ENCODE measurements at places on chromosomes 11 and 22.
A peak's percentile ranks its signal among the peaks of the same experiment; 100 is the strongest.

DNA sequence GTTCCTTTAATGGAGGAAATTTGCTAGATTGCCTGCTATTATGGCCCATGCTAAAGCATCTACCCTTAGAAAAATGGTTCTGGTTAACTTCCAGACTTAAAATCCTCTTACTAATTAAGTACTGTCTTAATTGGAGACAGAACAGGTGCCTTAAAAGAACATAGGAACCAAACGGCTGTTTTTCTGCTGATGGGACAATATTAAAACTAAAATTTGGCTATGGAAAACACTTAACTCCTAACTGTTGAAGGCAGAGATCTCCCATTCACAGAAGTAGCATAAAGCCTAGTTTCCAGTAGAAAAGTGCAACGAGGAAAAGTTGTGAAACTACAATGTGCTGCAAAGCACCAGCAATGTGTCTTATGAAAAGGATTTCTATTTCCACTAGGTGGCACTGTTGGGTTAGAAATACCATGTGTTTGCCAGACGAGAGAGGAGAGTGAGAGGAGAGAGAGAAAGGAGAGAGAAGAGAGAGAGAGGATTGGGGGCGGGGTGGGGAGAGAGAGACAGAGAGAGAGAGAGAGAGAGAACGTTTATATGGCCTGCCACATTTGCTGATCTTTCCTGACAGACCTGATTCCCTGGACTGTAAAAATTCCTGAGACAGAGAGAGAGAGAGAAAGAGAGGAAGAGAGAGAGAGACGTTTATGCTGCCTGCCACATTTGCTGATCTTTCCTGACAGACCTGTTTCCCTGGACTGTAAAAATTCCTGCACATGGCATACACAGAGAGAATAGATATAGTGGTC lies 51.5 kb downstream of the FAM181B start:
- peak; percentile 39 for DNase-seq

- no peak for DNase-seq
Measured at GRCh38 chr22:25219948-25220442, 556 bp downstream of the CRYBB2 start.

GRCh38 chr11:78219493-78220217 lies 30.9 kb downstream of the USP35 start:
- no peak for DNase-seq

- no peak for DNase-seq
Measured at GRCh38 chr11:70744396-70745185, 346.3 kb downstream of the CTTN start.

- no peak for DNase-seq
Measured at GRCh38 chr11:11459578-11459977, 106.5 kb upstream of the CSNK2A3 start.

DNA sequence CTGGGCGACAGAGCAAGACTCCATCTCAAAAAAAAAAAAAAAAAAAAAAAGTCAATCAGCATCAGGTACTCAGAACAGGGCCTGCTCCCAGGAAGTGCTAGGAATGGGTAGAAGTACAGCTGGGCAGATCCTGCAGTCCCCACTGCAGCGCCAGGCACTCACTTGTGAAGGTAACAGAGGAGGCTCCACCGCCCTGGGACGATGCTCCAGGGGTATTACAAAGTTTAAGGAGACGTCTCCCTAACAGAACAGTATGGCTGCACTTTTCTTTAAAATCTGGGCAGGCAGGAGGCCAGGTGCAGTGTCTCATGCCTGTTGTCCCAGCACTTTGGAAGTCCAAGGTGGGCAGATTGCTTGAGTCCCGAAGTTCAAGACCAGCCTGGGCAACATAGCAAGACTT lies 1449.0 kb downstream of the BRD1 start:
- DNase-seq: no peak

- no peak for DNase-seq
Measured at GRCh38 chr11:16402654-16403447, 46.5 kb upstream of the SOX6 start.

GRCh38 chr11:118313242-118313641 lies 8.7 kb downstream of the CD3E start:
- DNase-seq: no peak

DNA sequence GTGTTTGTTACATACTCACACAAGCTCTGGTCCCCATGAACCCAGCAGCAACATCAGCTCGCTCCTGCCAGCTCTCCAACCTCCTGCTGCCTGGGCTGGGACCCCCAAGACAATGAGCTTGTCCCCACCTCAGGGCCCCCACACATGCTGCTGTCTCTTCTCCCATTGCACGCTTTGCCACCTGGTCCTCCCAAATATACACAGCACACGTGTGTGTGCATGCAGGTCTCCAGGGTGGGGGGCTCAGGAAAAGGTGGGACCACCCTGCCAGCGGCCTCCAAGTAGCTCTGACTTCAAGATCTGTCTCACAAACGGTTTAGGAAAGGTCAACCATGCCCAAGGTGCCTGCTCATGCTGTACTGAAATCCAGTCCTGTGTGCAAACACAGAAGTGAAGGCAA lies 68.1 kb upstream of the CCND1 start:
- no peak for DNase-seq

GRCh38 chr11:62909107-62909894 lies 11.9 kb downstream of the CHRM1 start:
- DNase-seq: peak; percentile 53

DNA sequence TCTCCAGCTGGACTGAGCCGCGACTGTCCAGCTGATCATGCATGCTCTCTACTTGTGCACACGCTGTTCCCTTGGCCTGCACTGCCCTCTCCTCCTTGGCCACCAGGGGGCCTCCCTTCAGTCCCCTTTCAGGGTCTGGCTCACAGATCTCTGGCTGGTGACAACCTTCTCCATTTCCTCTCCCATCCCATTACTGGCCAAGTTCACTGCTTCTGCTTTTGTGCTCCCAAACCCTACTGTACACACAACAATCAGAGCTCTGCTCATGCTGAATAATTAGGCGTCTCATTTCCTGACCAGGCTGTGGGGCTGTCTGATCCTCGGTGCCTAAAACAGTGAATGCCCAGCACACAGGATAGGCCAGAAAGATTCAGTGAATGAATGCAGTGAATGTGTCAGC lies 224.0 kb upstream of the NARS2 start:
- DNase-seq: peak; percentile 63

GRCh38 chr11:73267906-73268540 lies 4.1 kb upstream of the P2RY6 start:
- DNase-seq: no peak

GRCh38 chr11:83330303-83330702 lies 44.1 kb upstream of the CCDC90B start:
- no peak for DNase-seq

DNA sequence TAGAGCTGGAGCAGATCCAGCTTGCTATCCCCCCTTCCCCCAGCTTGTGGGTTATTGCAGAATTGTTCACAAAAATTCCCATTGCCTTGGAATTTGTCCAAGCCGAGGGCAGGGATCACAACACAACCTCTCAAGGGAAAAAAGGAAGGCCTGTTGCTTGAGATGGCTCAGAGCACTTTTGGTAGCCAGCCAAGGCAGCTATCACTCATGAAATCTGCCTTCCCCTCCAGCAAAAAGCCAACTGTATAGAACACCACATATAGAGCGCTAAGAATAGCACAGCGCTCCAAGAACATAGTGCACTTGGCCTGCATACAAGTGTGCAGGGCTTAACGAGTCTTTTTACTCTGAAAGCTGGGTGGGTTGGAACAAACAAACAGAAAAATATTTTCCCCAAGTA lies 46.2 kb downstream of the FAM83F start:
- DNase-seq: peak; percentile 83

- DNase-seq: peak; percentile 15
Measured at GRCh38 chr11:23284631-23285030, 424.4 kb upstream of the CCDC179 start.

All from hindlimb muscle (tissue), 1 donor.